Ascending aorta (tissue), 2 donors: ENCODE measurements at places on chromosomes 3 and 15.

DNA sequence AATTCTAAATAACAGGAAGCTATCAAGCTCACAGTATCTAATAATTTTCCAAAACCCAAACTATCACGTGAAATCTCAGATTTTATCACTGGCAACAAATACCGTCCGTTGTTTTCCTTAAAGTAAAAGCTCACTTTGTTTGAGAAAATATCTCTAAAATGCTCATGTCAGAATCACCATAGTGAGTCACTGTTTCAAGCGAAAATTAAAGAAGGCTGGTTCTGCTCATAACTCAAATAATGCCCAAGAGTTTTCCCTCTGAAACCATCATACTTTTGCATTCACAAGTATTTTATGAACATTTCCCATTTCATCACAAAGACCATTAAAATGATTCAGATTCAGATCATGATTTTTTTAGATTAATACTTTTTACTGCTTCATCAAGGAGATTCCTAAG is 50.6 kb downstream of the TBL1XR1 start:
- no peak for DNase-seq
- no peaks in the 10 kb centered on the region for H3K36me3 ChIP-seq
- no peaks in the 10 kb centered on the region for H3K27me3 ChIP-seq
- H3K27ac ChIP-seq, result no peak overlapping the region
- H3K4me1 ChIP-seq, result peaks cover 12% of the 10 kb centered on the region

- H3K27ac ChIP-seq, result no peak overlapping the region
- peaks cover 3% of the 10 kb centered on the region for H3K4me1 ChIP-seq
- no peaks in the 10 kb centered on the region for H3K36me3 ChIP-seq
- no peak for DNase-seq
- no peak overlapping the region for H3K4me3 ChIP-seq
Measured at GRCh38 chr15:101161656-101162055, 90.2 kb downstream of the CHSY1 start.

DNA sequence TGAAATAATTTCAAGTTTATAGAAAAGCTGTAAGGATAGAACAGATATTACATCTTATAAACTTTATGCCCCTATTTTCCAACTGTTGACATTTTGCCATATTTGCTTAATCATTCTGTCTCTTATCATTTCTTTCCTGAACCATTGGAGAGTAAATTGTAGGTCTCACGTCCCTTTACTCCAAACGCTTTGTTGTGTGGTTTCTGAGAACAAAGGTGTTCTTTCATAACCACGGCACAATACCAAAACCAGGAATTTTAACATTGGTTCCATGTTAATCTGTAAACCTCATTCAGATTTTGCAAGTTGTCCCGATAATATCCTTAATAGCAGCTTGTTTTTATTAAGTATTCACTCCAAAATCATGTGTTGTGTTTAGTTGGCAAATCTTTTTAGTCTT is 134.8 kb downstream of the AKAP13 start:
- no peak overlapping the region for H3K27ac ChIP-seq
- no peak overlapping the region for H3K4me3 ChIP-seq
- no peaks in the 10 kb centered on the region for H3K4me1 ChIP-seq
- no peaks in the 10 kb centered on the region for H3K36me3 ChIP-seq
- no peaks in the 10 kb centered on the region for H3K27me3 ChIP-seq

GRCh38 chr3:66585520-66586095 is 84.8 kb upstream of the LRIG1 start:
- H3K4me3 ChIP-seq, result no peak overlapping the region
- no peaks in the 10 kb centered on the region for H3K36me3 ChIP-seq
- no peaks in the 10 kb centered on the region for H3K4me1 ChIP-seq
- no peaks in the 10 kb centered on the region for H3K27me3 ChIP-seq
- DNase-seq, result no peak

GRCh38 chr3:131033480-131034080 is 6.9 kb downstream of the NEK11 start:
- peaks cover 6% of the 10 kb centered on the region for H3K4me1 ChIP-seq
- H3K4me3 ChIP-seq, result no peak overlapping the region
- no peak overlapping the region for H3K27ac ChIP-seq
- no peak for DNase-seq
- no peaks in the 10 kb centered on the region for H3K36me3 ChIP-seq

- no peaks in the 10 kb centered on the region for H3K27me3 ChIP-seq
- no peaks in the 10 kb centered on the region for H3K36me3 ChIP-seq
- no peak for DNase-seq
Measured at GRCh38 chr3:23600167-23600871, 205.4 kb upstream of the UBE2E1 start.

DNA sequence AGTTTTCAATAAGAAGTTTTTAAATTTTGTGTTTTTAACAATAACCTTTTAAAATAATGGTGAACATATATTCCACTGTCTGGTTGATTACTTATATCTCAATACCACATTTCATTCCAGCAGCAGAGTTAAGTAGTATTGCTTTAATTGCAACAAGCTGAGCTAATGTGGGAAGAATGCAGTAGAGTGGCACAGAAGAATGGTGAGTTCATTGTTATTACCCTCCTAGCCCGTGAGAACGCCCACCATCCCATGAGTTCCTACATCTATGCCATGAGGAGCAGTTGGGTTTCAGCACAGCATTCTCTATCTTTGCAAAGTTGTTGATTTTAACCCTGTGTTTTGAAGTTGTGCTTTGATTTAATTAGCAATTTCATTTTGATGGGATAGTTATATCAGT is 17.8 kb upstream of the NR2E3 start:
- no peaks in the 10 kb centered on the region for H3K36me3 ChIP-seq
- H3K4me3 ChIP-seq, result no peak overlapping the region
- H3K27ac ChIP-seq, result no peak overlapping the region
- no peak for DNase-seq
- H3K27me3 ChIP-seq, result no peaks in the 10 kb centered on the region
- H3K4me1 ChIP-seq, result no peaks in the 10 kb centered on the region
